ENCODE measurements at places on chromosomes 7 and 10.
A peak's percentile ranks its signal among the peaks of the same experiment; 100 is the strongest.

- DNase-seq, result no peak
Observed at GRCh38 chr7:18913106-18913505, 204.3 kb downstream of the TWIST1 start.

- no peak for DNase-seq
Observed at GRCh38 chr7:159026271-159027055, 118.2 kb downstream of the VIPR2 start.

GRCh38 chr10:97067716-97068391 lies 117.9 kb downstream of the SLIT1 start:
- no peak for DNase-seq

- DNase-seq, result no peak
Observed at GRCh38 chr10:74530981-74531380, 295.4 kb upstream of the KAT6B start.

DNA sequence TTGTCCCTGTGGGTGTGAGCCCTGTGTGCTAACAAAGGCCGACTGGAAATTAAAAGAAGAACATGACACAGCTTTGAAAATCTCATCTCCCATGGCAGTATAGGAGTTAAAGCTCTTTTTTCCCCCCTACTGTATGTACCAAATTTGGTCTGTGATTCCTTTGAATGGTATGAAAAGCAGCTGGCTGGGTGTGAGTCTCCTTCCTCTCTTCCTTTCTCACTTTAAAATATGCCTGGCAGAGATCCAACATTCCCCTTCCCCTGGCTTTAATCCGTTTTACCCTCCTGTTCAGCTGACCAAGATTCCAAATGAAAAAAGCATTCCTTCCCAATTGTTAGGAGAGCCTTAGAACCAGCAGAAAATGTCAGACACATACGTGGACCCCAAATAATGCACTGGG lies 225.0 kb upstream of the CELF2 start:
- DNase-seq, result no peak

GRCh38 chr7:54253036-54253373 lies 289.2 kb upstream of the VSTM2A start:
- DNase-seq, result no peak

GRCh38 chr10:15541376-15541775 lies 170.3 kb upstream of the FAM171A1 start:
- DNase-seq, result no peak

DNA sequence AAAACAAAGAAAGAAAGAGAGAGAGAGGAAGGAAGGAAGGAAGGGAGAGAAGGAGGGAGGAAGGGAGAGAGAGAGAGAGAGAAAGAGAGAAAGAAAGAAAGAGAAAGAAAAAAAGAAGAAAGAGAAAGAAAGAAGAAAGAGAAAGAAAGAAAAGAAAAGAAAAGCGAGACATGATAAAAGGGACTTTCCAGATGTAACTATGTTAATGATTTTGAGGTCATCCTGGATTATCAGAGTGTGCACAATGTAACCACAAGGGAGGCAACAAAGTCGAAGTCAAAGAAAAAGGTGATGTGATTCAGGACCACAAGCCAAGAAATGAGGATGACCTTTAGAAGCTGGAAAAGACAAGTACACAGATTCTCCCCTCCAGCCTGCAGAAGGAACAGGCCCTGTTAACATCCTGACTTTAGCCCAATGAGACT lies 48.9 kb upstream of the PAX2 start:
- DNase-seq, result no peak

GRCh38 chr7:41969561-41970105 lies 266.7 kb upstream of the INHBA start:
- no peak for DNase-seq

GRCh38 chr10:4652111-4653010 lies 173.6 kb upstream of the AKR1E2 start:
- peak; percentile 22 for DNase-seq

All from stimulated activated CD4-positive, alpha-beta T cell treated with anti-CD3 and anti-CD28 coated beads, Interleukin-4, amount 100 ng/mL, for 48 hours (primary cell).